GM13976 (cell line): ENCODE measurements at places on chromosomes 7 and 10.
A peak's percentile ranks its signal among the peaks of the same experiment; 100 is the strongest.

DNA sequence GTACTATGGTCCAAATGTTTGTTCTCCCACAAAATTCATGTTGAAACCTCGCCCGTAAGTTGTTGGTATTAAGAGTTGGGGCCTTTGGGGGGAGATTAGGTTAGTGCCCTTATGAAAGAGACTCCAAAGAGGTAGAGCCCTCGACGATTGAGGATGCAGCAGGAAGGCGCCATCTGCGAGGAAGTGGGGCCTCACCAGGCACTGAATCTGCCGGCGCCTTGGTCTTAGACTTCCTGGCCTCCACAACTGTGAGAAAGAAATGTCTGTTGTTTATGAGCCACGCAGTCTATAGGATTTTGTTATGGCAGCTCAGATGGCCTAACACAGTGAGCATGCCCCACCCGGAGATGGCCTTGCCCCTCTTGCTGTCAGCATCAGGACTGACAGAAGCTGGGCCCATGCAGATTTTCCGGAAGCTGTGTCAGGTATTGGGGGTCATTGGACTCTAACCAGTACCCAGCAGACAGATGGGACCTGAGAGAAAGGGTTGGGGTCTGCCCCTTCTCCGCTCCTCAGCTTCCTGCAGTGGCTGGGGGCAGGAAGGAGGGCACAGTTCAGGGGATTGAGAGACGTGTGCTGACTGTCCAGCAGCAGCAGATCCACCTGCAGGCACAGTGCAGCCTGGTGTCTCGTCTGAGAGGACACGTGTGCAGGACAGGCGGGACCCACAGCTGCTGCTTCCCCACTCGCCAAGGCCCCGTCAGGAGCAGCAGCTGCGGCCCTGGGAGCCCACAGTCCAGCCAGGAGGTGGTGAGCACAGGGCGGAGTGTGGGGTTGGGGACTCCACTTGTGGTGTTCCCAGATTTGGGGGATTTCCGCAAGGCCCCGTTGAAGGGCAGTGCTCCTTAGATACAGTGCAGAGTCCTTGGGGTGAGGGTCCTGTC is 47.8 kb downstream of the MGMT start:
- DNase-seq = no peak

GRCh38 chr7:84247591-84247990 is 53.0 kb upstream of the SEMA3A start:
- no peak for DNase-seq

DNA sequence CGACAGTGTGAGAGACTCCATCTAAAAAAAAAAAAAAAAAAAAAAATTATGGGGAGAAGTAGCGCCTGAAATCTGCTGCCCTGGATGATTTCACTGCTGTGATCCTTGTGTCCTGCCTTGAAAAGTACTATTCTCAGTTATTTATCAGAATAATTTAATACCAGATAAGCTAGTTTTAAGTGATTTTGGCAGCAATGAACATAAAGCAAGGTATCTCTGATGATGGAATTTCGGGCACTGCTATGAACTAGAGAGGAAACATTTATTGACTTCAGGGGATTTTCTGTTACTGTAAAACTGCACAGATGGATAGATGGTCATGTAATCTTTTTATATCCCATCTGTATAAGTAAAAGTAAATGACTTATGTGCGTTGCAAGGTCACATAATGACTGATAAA is 619.1 kb upstream of the ANKRD30A start:
- DNase-seq = no peak

DNA sequence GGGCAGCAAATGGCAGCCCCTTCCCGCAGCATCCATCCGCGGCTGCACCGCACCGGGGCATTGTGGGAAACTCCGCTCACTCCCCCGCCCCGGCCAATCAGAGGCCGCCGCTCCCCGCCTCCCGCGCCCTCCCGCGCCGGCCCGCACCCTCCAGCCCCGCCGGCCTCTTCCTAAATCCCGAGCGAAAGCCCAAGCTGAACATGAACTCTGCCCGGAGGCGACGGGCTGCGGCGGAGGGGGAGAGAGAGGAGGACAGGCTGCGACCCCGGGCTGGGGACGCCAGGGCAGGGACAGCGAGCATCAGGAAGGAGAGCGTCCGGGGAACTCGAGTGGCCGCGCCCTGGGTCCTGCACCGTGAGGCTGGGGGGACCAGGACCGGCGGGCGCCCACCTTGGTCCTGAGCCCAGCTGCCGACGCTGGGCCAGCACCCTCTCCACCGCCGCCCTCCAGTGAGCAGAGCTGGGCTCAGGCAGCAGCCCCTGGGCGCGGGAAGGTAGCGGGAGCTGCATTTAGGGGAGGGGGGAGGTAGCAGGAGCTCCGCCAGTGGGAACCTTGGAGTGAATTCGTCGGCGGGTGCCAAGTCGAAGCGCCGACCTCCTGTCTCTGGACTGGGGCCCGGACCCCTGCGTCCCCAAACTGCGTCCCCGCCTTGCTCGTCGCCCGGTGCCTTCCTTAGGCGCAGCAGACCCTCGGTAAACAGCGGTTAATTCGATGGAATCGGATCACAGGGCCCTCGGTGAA is at the start of gene DGKI:
Gene DGKI (minus strand): TSS at position 148 of the 741 bp plus-strand sequence.
- peak; percentile 74 for DNase-seq

GRCh38 chr7:142669074-142669654 is 80.1 kb upstream of the PRSS1 start:
- peak; percentile 26 for DNase-seq

DNA sequence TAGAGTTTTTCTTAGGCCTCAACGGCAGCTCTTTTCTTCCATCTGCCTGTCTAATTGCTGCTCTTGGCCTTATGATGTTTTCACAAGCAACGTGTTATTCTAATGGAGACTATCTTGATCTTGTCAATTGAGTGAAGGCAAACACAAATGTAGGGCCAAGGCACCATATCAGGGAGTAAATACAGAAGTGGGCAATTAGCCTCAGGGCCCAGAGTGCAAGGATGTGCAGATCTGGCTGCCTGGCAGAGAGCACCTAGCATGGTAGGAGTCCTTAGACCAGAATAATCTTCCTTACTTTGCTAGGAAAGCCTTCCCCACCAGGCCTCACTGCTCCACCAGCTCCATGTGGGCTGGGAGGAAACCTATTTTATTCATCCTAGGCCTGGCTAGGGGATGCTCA is 590.9 kb downstream of the LRMDA start:
- no peak for DNase-seq

DNA sequence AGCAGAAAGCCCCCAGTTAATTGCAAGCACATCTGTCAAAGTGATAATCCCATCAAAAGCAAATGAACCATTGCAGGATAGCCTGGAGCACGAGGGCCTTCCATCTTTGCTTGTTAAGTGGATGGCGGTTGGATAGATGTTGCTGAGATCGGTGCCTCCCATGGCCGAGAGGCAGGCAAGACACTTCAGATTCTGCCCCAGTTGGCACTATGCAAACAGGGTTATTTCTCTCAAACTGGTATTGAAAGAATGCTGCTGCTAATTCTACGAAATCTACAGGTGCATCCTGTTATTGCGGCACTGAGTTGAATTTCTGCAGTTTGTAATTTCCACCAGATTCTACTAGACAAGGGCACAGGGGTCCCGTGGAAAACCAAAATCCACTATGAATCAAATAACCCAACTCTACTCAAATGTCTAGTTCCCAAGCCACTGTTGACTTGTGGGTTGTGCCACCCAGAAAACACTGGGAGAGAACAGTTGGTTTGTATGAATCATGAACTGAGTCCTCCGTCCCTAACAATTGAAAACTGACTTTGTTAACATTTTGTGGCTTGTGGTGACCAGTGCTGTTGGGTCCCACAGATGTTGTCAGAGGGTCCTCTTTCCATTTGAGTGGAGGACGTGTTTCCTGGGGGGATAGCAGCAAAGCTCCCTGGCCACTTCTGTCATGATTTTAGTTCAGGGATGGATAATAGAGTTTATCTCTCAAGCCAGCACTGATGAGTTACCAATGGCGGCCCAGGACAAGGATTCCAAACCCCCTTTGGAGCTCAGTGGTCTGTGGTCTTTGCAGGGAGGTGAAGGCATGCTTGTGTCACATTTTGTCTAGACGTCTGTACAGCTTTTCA is 7.1 kb upstream of the IL2RA start:
- DNase-seq = no peak

DNA sequence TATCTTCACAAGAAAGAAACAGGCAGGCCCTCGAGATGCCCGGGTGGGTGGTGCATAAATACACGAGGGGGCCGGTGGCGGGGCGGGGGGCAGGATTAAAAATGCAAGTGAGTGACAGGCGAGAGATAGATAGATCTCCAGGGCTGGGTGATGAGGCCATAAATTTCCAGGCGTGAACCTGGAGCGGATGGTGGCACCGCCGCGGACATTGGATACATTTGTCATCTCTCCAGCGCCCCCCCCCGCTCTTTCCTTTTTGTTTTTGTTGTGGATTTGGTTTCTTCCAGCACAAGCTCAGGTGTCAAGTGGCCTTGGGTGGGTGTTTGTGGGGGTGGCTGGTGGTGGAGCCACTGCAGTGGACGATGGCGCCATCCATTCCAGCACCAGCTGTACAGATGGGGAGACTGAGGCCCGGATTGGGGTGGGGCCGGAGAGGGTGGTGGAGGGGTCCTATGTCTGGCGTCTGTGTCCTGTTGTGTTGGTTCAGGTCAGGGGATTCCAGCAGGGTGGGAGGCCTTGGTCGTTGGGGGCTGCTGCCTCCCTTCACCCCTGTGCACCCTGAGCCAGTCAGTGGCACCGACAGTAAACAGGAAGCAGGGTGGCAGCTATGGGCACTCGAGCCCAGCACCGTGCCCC is 2.9 kb downstream of the ELFN1 start:
- peak; percentile 12 for DNase-seq

GRCh38 chr7:152709287-152710152 is 33.6 kb upstream of the XRCC2 start:
- no peak for DNase-seq

- no peak for DNase-seq
Observed at GRCh38 chr7:141950806-141951205, 4.0 kb upstream of the CLEC5A start.

GRCh38 chr7:15686295-15686956 is at the start of gene MEOX2:
Gene MEOX2 (minus strand): TSS chr7:15686683. CDS start chr7:15686402, 281 bp downstream.
- DNase-seq = peak; percentile 8

DNA sequence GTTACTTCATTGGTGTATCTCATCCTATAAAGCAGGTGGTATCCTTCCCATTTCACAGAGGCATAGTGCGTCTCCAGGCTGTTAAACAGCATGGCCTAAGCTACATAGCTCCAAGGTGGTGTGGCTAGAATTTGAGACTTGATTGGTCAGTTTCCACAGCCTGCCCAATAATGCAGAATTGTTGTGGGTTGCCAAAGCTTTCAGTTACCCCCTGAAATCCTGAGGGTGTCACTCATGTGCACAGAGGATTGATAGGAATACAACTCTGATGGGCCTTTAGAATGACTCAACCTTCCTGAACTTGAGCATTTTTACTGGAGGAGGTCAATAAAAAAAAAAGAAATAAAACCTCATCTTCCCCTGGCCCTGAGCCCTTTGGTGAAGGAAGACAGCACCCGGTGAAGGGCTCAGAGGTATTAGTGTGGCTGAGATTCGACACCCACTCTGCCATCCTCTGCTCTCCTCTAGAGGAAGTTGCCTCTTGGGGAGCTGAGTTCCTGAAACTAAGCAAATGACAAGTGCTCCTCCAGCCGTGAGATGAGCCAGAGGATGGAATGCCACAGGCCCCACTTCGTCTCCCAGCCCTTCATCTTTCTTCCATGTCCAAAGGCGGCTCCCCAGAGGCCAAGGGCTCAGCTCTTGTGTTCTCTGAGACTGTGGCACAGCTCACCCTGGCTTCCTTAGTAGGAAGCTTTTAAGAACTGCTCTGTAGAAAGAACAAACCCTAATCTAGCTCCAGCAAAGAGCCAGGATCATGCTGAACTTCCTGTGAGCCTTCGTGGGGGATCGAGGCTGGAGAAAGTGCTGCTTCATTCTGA is 1.0 kb downstream of the ACSL5 start:
- DNase-seq = peak; percentile 53

DNA sequence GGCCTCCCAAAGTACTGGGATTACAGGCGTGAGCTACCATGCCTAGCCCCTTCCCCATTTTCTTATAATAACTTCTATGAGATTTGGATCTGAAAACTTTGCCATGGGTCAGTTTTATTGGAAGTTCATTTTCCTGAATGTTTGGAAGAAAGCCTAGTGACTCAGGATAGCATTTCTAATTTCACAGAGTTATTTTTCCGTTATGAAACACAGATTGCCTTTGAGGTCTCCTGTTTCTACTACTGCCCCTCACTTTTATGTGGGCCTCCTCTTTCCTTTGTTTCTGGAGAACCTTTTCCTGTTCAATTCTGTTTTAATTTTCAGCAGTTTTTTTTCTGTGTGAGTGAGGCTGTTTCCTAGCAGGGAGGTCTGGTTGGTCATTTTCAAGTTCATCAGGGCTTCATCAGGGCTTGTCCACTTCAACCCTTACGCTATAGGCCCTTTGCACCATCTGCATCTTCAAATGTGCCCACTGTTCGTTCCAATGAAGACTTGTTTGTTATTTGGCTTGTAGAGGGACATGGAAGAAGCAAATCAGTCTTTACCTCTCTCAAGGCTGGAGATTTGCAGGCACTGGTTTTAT is 58.7 kb downstream of the BMPR1A start:
- DNase-seq = no peak

DNA sequence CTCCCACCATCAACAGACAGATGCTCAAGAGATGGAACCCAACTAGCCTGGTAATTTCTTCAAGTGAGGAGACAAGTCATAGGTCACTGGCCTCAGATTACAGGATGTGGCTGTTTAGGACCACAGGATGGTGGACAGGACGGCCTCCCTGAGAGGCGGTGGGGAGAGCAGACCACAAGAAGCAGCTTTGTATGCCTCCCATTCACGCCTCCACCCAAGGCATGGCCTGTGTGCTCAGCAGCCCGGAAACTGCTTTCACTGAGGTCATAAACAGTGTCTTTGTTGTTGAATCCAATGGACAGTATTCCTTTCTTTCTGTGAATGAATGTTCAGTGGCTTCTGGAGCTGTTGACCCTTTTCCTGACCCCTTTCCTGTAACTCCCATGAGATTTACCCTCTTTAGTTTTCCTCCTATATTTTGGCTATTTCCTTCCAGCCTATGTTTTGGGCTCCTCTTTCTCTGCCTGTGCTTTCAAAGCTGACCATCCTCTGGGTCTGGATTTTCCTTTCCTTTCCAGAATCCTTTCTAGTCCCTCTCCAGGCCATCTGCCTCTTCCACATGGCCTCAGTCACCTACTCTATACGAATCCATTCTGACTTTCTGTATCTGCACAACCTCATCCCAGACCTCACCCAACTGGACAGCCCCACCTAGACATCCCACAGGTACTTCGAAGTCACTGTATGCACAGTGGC is 32.4 kb upstream of the INPP5F start:
- DNase-seq = peak; percentile 85

DNA sequence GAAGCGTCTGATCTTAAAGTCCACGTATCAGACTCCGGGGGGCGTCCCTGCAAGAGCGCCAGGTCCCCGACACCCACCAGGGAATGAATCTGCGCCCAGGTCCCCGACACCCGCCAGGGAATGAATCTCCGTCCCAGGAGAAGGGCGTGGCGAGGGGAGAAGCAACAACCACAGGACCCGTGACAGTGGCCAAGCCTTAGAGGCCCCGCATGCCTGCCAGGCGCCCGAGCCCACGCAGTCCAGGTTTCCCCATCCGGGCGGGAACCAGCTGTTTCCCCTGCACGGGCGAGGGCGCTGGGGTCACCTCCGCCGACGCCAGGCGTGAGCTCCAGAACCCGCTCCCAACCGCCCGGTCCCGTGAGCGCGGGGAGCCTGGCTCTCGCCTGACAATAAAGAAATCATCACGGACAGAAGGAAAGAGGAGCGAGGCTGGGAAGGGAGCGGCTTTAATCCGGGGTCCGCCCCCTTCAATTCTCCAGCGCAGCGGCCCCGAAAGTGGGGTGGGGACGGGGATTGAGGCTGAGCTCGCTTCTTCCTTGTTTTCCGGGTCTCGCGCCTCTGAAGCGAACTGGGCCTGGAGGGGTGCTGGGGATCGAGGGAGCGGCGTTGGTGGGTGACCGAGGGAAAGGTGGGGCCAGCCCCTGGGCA is 29.0 kb upstream of the BMS1 start:
- DNase-seq = no peak

- DNase-seq = no peak
Observed at GRCh38 chr7:133300088-133300487, 47.2 kb downstream of the EXOC4 start.
